ENCODE measurements at places on chromosomes 16 and 17.

- no peak for DNase-seq
Measured at GRCh38 chr16:82331974-82332750, 162.1 kb upstream of the MPHOSPH6 start.

- no peak for DNase-seq
Measured at GRCh38 chr17:42363767-42364585, 24.3 kb downstream of the STAT3 start.

DNA sequence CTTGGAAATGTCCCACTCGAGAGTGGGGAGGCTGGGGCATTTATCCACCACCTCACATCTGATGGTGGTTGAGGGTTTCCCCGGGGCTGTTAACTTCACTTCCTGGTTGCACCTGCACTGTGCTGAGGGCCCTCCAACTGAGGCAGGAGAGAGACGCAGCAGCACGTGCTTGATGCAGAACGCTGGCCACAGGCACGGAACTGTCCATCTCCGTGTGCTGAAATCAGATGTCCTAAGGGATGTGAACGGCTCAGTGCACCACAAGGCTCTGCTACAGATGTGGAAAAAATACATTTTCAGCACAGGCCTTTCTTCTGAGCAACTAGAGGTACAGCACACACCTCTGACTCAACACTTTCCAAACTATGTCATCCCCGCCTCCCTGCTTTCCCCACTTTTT, 114.8 kb upstream of the C16orf82 start:
- no peak for DNase-seq

DNA sequence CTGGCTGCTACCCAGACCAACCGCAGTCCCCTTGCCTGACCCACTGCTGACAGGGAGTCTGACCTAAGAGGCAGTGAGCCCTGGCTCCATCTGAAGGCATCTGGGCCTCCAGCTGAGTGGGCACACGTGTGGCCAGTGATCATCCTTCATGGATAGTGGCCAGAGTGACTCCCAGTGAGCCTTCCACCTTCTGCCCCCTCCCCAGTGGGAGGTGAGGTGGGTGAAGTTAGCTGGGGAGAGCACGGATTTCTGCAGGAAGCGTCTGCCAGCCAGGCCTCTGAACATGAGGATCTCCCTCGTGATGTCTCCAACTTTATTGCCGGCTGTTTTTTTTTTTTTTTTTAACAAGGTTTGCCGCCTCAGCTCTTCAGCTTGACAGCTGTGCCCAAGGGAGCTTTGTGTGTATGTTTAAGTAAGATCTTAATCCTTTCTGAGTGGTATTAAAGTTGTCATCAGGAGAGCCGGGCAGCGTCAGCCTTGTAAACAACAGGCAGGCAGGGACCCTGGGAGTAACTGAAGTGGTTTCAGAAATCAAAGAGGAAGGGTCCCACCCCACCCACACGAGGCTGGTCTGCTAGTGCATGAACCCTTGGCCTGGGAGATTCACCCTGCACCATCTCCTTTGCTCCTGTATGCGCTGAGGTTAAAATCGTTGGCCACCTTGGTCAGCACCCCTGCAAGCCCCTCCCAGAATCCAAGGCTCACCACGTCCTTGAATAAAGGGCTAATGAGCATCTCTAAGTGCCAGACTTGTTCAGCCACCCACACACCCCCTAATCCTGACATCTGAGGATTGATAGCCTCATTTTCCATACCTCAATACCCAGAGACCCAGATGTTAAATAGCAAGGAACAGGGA, 33.3 kb downstream of the RHBDL3 start:
- no peak for DNase-seq

GRCh38 chr17:82001571-82002056, 21.1 kb downstream of the CENPX start:
- no peak for DNase-seq

DNA sequence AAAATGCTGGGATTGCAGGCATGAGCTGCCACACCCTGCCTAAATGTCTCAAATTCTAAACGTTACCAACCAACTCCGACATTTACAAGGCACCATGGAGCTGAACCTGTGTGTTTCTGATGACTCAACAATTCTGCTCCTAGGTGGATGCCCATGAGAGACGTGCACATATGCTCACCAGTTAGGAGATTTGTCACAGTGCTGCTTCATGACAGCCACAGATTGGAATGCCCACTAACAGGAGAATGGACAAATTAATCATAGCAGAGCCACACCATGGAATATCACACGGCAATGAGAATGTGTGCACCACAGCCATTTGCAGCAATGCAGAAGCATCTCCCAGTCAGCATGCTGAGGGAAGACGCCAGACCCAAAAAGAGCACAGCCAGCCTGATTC, 8.0 kb upstream of the KCNG4 start:
- no peak for DNase-seq

- DNase-seq: no peak
Measured at GRCh38 chr16:85557083-85557970, 55.8 kb upstream of the GSE1 start.

- no peak for DNase-seq
Measured at GRCh38 chr17:44598932-44599297, 41.6 kb downstream of the FZD2 start.

DNA sequence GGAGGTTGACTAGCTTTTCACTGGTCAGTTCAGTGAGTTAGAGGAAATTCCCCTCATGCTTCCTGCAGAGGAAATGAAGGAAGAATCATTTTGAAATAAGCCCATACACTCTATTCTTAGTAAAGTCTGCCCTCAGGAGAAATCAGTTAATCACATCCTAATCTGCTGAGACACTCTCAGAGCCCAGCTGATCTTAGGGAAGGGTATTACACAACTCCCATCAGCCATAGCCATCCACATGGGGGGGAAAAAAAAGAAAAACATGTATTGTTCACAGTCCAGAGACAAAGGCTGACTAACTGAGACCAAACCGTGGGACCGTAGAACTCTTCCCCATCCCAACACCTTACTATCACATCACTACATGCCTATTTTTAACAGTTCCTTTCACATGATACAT, 722.3 kb downstream of the CDH8 start:
- no peak for DNase-seq

GRCh38 chr17:57744195-57745170, 616 bp downstream of the CCDC182 start:
- peak; percentile 72 for DNase-seq

DNA sequence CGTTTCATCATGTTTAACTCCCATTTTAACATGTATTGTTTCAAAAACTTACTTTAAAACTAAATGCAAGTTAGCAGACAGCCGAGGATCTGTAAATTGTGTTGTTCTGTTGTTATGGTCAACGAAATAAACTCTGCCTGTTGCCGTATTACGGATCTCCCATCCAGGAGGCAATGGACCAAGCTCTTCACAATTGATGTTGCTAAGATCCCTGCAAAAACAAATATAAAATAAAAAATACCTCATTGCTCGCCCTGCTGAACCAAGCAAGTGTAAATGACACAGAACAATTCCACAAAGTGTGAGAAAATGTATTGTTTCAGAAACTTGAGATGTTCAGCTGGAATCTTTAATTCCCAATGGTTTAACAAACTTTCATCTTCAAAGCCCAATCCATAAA, 65.0 kb downstream of the CEP95 start:
- no peak for DNase-seq

- no peak for DNase-seq
Measured at GRCh38 chr16:13945744-13946485, 26.0 kb downstream of the ERCC4 start.

DNA sequence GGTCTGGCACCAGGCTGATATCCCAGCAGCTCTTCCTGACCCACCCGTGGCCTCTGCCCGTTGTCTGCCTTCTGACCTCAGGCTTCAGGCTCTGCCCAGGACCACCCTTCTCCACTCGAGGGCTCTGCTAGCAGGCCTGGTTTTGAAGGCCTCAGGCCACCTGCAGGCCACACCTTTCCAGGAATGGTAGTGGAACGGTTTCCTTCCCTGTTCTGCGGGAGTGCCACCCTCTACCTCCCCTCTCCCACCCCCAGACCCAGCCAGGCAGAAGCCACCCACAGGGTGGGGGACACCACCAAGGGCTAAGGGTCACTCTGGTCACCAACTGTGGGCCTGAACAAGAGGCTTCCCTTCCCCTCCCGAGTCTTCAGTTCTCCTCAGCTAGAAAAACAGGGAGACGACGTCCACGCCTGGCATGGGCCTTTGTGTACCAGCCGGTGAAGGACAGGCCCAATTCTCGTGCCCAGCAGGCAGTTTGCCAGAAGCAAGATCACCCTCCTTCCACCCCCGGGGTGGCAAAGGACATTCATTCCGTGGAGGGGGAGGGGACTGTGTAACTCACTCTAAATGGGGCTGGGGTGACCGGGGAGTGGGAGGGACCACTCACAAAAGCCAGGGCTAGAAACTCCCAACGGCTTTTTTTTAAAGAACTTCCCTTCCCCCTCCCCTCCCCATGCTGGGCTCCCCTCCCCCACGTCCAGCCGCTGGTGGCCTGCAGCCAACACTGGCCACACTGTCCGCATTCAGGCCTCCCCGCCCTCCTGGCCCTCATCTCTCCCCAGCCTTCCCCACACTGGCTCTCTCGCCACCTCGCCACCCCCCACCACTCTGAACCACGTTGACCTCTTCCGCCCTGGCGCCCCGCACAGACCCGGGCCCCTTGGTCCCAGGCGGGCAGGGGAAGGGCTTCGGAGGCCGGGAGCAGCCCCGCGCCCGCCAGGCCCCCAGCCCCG, 7.7 kb downstream of the CBX4 start:
- peak; percentile 50 for DNase-seq

GRCh38 chr16:87492721-87493607, at the start of gene ZCCHC14:
Gene ZCCHC14 (minus strand): TSS chr16:87493024. CDS start chr16:87492238, 786 bp downstream.
- DNase-seq: peak; percentile 100

DNA sequence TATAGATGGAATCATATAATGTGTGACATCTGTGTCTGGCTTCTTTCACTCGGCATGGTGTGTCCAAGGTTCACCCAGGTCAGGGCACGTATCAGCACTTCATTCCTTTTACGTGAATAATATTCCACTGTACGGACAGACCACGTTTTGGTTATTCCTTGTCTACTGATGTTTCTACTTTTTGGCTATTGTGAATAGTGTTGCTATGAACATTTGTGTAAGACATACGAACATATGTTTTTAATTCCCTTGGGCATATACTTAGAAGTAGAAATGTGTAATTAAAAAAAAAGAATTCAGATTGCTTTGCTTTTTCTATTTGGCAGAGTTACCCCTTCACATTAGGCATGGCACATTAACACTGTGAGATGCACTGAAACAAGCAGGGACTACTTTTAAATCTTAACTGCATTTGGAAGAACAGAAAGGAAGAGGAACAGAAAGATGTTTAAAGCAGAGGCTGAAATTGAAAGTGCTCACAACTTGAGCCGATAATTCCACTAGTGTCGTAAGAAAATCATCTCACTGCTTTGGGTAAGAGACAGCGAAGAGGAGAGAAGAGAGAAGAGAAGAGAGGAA, 105.3 kb downstream of the VPS53 start:
- no peak for DNase-seq

DNA sequence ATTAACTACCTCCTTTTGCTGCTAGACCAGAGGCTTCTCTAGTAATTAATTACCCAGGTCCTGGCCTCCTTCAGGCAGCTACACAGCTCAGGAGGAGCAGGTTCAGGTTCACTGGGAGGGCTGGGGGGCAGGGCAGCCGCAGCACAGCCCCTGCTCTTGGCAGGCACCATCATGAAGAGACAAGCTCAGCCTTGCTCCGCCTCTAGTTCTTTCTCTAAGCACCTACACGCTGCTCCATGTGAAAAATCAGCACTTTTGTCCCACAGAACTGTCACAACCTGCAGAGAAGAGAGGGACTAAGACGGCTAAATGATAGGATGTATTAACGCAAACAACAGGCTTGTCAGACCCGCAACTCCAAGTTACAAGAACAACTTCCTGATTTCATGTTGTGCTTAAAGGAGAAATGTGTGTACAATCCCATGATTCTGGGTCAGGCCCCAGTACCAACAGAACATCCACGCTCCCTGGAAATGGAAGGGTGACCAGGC, 53.4 kb downstream of the GRB2 start:
- peak; percentile 58 for DNase-seq

GRCh38 chr17:67393809-67394397, 16.8 kb downstream of the PITPNC1 start:
- DNase-seq: no peak

- no peak for DNase-seq
Measured at GRCh38 chr16:55532227-55532626, 23.4 kb downstream of the LPCAT2 start.

DNA sequence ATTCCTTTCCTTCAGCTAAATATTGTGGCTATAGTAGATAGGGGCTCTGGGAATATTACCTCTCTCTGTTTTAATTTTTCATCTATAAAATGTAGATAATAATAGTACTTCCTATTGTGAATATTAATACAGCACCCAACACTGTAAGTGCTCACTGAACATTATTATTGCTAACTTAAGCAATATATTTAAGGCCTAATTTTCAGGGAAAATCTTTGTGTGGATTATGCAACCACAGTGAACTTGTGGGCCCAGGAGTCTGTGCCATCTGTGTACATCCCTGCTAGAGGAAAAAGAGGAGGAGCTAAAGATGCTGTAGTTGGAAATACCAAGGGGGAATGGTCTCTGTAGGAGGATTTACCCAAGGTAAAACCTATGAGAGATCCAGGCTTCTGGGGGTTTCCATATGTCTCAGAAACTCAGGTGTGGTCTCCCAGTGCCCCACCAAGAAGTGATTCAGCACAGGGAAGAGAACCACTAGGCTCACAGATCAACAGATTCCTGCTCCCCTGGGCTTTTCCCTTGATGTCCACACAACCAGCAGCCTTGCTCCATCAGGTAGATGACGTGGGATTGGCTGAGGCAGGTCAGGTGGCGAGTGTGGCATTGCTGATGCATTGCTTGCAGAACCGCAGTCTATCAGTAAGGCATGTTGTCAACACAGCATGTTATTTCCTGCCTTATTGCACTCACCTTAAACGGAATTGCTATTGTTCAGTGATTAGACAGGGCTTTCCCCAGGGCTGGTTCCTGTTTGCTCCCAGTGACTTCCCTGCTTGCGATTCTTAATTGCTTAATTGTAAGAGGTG, 1.6 kb upstream of the N4BP1 start:
- DNase-seq: peak; percentile 46

DNA sequence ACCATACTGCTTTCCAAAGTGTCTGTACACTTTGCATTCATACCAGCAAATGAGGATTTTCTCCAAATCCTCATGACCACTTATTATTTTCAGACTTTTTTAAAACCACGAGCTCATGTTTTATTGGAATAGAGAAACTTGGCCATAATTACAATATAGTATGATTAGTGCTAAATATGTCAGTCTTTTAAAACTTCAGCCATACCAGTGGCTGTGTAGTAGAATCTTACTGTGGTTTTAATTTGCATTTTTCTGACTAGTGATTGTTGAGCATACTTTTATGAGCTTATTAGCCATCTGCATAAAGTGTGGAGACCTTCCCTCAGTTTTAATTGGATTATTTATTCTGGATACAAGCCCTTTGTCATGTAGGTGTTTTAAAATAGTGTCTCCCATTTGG, 57.8 kb downstream of the NLK start:
- DNase-seq: no peak

DNA sequence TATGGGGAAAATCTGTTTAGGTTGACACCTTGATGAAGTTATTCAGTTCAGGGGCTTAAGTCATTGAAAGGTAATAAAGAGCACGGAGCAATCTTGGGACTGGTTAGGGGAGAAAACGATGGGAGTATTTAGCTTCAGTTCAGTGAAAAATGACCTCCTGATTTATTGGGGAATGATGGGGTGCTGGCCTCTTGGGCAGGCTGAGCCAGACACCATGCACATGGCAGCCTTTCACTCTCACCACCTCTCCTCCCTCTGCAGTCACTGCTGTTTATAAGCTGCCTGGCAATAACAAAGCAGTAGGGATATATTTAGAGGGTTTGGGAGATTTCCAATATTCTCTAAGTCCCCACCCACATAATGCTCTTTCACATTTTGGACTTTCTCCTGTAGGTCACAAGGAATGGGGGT, 140.5 kb upstream of the HS3ST2 start:
- no peak for DNase-seq
